KG1 (cell line): ENCODE measurements at places on chromosomes 1 and 21.

- DNase-seq = no peak
Measured at GRCh38 chr1:61287014-61287413, 204.7 kb downstream of the NFIA start.

DNA sequence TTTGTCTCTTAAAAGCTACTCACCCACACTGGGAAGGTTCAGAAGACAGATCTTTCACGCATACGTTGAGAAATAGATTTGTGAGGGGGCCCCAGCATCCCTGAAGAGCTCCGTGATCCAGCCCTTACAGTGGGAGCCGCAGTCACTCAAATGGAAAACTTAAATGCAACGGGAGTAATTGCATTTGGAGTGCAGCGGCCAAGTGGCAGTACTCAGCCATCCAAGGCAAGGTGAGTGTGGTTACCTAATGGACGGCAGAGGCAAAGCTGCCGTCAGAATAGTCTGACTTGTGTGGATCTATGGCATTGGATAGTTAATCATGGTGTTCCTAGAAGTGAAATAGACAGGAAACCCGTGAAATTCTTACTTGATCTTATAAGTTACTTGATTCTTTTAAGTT, 5.1 kb downstream of the SPSB1 start:
- DNase-seq = no peak

DNA sequence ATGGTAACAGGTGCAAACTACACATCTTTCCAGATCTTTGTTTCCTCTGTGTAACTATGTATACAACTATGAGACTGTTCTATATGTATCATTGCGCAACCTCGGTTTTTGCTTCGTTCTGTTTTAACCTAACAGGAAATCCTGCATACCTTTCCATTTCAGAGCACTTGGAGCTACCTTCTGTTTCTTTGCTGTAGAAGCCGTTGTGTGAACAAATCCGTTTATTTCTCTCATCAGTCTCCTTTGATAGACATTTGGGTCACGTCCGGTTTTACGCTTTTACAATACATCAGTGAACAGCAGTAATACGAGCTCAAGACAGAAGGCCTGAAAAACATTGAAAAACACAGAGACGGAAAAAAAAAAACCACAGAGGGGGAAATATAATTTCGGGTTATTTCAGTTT, 10.5 kb downstream of the ATP5IF1 start:
- DNase-seq = peak; percentile 80

DNA sequence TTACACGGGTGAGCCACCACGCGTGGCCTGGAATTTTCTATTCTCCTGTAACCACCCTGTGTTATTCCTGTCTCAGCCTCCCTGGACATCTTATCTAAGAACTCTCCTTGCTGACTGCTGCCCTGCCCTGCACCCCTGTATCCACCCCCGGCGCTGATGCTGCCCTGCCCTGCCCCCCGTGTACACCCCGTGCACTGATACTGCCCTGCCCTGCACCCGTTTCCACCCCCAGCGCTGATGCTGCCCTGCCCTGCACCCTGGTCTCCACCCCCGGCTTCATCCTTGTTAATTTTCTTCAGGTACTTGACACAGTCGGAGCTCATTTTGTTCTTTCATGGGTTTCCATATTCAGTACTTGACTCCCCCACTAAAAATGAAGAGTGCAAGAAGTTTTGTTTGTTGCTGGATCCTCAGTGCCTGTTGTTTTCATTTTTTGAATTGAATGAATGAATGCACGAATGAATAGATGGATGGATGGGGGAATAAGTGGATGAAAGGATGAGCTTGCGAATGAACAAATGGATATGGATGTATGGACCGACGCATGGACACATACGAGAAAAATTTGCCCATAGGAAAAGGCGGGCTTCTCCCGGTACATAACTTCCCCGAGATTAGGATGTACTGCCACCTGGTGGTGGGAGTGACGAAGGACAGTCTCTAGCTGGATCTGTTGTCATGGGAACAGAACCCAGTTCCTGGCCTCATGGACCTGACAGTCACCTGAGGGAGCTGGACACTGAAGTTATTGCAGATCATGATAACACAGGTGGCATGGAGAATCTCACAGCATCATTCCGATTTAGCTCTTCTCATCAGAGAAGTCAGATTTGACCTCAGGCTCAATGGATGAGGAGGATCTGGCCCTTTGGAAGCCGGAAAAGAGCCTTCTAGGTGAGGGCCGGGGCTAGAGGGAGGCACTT, 14.9 kb downstream of the AADACL4 start:
- peak; percentile 30 for DNase-seq

GRCh38 chr1:110243574-110243973, 33.5 kb downstream of the KCNC4 start:
- no peak for DNase-seq

DNA sequence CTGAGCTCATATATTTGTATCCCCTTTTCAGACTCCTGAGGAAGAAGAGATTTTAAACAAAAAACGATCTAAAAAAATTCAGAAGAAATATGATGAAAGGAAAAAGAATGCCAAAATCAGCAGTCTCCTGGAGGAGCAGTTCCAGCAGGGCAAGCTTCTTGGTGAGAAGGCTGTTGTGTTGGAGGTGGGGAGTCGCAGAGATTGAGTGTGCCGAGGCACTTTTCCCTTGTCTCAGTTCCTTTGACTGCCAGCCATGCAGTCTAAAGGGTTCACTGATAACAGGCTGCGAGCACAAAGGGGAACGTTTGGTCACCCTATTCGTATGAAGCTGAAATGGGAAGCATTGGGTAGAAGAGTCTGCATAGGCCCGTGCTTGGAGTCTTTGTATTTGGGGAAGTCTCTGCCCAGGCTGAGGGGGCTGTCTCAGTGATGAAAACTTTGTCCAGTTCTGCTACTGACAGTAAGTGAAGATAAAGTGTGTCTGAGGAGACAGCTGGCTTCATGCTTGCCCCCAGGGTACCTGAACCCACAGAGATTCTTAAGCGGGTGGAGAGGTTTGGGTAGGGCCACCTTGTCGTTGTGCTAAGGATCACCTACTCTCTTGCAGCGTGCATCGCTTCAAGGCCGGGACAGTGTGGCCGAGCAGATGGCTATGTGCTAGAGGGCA, 2.8 kb downstream of the RPS8 start:
- DNase-seq = no peak

GRCh38 chr1:226123591-226124471, 61.3 kb downstream of the H3-3A start:
- no peak for DNase-seq

DNA sequence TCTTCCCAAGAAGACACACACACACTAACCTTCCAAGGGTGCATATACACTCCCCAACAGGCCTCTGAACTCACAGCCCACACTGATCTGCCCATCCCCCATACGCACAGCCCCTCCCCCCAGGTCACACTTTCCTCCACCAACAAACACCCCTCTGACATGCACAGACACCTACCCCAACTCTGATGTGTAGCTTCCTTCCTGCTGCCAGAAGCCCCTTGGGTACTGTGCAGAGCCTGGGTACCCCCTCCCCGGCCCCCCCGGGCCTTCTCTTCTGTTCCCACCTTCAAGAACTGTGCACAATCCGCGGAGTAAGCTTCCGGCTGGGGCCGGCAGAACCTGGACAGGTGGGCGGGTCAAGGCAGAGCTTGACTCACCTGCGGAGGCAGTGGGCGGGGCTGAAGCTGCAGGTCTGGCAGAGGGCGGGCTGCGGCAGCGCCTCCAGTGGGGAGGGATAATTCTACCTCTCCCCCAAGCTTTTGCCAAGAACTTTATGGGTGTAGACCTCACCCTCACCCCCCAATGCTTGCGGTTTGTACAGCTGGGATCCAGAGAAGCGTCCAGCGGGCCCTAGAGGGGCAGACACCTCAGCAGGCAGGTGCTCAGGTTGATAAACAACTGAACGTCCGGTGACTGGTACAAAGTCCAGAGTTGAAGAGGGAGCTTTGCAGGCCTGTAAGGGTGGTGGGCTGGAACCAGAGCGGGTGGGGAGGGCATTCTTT, at the start of gene C1orf210:
Gene C1orf210, minus strand, starts transcription at position 313 of the 722 bp plus-strand sequence. CDS start 2,311 bp downstream, outside the sequence.
- DNase-seq = no peak

GRCh38 chr21:18725653-18726052, 322.1 kb upstream of the TMPRSS15 start:
- DNase-seq = no peak

DNA sequence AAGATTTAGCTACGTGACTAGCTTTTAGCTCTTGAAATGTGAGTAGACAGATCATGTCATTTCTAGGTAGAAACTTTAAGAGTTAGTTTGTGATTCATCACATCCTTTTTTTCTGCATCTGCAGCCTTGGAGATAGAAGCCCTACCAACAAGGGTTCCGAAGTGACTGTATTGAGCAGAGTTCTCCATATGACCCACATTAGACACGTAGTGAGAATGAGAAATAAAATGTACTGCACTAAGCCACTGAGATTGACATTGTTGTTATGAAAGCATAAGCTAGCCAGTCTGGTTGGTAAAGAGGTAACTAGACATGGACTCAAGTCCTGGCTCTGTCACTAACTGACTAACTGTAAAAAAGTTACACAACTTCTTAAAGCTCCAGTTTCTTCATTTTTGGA, 296.1 kb downstream of the PDE4B start:
- no peak for DNase-seq

GRCh38 chr1:27071049-27071416, 58.4 kb upstream of the TENT5B start:
- no peak for DNase-seq

GRCh38 chr1:3545363-3546047, 65.8 kb downstream of the MEGF6 start:
- no peak for DNase-seq
